ENCODE measurements at places on chromosomes 4 and X.

DNA sequence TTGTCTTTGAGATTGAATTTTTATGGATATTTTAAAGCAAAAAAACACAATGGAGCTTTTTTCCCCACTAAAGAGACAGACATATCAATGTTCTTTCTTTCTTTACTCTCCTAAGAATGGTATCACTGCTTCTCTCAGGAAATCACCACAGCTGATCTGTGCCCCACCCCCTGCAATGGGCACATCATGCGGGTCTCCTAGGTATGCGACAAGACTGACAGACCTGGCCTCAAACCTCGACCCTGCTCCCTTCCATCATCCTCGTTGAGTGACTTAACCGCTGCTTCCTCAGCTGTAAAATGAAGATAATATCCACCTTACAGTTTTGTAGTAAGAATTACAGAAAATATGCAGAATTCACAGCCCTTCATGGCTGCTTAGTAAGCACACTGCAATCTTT lies 58.3 kb downstream of the LEF1 start:
- DNase-seq, result no peak

- no peak for DNase-seq
Measured at GRCh38 chr4:144169211-144169610, 28.7 kb upstream of the GYPA start.

DNA sequence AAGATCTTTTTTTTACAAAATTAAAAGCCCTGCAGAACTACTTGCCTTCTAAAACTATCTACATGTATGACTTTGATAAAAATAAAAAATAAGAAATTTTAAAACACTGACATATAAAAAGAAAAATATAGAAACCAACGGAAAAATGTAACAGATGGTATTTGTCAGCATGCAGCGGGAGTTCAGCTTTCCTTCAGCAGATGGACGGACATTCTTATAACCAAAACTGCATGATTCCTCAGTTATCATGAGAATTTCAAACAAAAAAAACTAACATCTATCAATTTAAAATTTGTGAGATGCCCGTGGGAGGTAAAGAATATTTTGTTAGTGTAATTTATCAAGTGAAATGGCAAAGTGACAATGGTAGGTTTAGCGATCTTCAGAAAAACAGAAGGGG lies 23.2 kb downstream of the RWDD4 start:
- DNase-seq, result no peak

GRCh38 chr4:38560768-38561558 lies 103.0 kb upstream of the KLF3 start:
- DNase-seq, result no peak

- peak; percentile 73 for DNase-seq
Measured at GRCh38 chr4:74714611-74715130, 79.7 kb downstream of the BTC start.

- no peak for DNase-seq
Measured at GRCh38 chrX:130106071-130106470, 4.2 kb downstream of the ELF4 start.

Measured in NCI-H82 (cell line).